ENCODE measurements at places on chromosomes 11 and 22.

DNA sequence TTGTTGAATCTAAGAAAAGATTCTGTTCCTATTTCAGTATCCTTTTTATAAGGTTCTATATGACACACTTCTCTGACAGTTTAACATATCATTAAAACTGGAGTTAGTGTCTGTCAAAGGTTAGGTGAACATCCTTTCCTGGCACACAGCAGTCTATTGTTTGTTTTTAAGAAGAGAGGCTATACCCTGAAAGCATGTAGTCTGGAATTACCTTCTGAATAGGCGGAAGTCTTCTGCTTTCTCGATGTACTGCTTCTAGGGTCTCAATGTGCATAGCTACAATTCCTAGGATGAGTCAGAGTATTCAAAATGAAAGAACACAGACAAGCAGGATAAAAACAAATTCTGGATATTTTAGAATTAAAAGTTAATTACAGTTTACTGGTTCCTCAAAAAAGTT, 188.6 kb downstream of the SWAP70 start:
- DNase-seq = no peak

- no peak for DNase-seq
Observed at GRCh38 chr11:82895437-82896091, 4.7 kb downstream of the PRCP start.

- no peak for DNase-seq
Observed at GRCh38 chr11:103808252-103808651, 228.2 kb upstream of the DDI1 start.

DNA sequence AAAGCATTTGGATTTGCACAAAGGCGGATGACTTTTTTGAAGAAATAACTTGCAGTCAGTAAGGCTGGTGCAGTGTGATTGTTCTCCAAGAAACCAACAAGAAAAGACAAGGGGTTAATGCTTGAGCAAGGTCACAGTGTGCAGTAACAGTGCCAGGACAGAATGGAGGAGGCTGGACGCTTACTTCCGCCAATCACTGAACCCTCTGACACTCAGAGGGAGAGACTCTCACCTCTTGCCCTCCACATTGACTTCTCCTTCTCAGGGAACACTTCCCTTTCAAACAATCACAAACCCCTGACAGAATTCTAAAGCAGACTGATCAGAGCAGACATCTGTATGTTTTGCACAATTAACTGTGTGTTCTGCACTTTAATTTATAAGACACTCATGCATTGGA, 228.4 kb downstream of the BLID start:
- no peak for DNase-seq

GRCh38 chr11:95502522-95502921, 271.5 kb upstream of the SESN3 start:
- DNase-seq = no peak

DNA sequence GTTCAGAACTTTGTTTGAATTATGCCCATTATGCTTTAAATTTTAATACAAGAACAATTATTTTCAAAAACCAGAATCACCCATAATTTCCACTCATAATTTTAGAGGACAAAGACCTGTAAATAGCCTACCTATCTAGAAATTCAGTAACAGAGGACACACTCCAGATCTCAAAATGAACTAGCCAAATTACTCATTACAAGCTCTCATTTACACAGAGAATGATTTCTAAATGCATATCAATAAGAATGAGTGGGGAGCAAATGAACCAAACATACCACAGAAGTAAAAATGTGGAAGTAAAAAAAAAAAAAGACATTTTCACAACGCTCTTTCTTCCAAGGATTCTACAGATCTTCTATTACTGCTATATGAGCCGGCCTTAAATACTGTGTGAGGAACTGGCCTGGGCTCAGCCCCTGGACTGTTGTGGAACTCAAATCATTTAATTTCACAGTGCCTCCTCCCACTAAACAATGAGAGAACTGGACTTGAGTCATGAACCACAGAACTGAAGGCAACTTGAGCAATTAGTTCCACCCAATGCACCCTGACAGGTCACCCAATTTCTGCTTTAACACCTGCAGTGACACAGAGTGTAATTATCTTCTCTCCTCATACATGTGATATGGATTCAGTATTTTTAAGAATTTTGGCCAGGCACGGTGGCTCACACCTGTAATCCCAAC, 8.0 kb downstream of the MRTFA start:
- DNase-seq = peak; percentile 37

DNA sequence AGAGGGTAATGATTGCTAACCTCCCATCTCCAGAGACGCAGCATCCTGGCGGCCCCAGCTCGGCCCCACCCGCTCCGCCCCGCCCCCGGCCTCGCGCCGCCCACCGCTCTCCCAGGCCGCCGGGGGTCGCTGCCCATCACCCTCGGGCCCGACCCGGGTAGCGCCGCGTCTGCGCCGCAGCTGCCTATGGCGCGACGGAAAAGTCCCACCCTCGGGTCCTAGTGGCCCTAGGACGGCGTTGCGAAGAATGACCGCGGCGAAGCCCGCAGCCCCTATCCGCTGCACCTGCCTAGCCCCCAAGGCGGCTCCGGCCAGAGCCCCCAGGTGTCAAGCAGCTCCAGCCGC, 457 bp downstream of the CPSF7 start:
- DNase-seq = peak; percentile 58

DNA sequence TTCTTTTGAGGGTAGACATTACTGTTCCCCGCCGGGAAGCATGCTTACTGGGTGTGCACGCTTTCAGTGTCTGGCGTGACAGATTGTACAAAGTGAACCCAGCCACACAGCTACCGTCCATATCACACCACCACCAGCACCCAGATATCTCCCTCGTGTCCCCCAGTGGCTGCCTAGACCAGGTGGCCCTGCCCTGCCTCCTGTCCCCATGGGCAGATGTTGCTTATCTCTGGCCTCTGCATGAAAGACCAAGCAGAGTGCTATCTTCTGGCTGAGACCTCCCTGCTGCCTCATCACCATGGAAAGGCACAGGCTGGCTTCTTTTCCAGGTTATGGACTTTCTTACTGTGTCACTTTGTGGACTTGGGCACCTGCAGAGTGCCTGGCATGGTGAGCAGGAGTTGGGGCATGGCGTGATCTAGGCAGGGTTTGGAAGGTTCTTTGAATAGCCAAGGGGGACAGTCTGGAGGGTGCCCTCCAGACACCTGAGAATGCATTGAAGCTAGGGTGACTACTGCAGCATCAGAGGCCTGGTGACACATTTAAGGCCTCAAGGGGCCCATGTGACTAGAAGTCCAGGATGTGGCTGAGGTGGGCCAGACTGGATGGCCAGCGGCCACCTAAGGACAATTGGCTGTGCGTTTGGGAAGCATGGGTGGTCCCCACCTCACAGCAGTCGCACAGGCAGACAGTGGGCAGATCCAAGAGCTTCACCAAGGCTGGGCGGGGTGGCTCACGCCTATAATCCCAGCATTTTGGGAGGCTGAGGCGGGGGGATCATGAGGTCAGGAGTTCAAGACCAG, 4.7 kb downstream of the TANGO2 start:
- DNase-seq = no peak

GRCh38 chr11:74023276-74023675, 14.4 kb upstream of the UCP3 start:
- DNase-seq = no peak

DNA sequence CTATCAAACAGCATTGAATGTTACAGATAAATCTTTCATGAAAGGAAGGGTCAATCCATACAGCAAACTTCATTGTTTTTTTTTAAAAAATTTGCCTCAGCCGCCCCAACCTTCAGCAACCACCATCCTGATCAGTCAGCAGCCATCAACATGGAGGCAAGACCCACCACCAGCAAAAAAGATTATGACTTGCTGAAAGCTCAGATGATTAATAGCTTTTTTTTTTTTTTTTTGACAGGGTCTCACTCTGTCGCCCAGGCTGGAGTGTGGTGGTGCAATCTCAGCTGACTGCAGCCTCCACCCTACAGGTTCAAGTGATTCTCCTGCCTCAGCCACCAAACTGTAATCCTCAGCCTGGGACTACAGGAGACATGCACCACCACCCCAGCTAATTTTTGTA, 18.0 kb upstream of the CD3E start:
- no peak for DNase-seq

GRCh38 chr11:113263458-113264259, 50.7 kb upstream of the TTC12 start:
- DNase-seq = no peak

GRCh38 chr22:44381761-44382115, 69.0 kb upstream of the SHISAL1 start:
- DNase-seq = no peak

GRCh38 chr11:11568651-11569229, 53.1 kb downstream of the GALNT18 start:
- no peak for DNase-seq

- DNase-seq = no peak
Observed at GRCh38 chr11:129691142-129691541, 124.5 kb upstream of the TMEM45B start.

GRCh38 chr22:20205464-20205963, 54.7 kb upstream of the CCDC188 start:
- DNase-seq = no peak

DNA sequence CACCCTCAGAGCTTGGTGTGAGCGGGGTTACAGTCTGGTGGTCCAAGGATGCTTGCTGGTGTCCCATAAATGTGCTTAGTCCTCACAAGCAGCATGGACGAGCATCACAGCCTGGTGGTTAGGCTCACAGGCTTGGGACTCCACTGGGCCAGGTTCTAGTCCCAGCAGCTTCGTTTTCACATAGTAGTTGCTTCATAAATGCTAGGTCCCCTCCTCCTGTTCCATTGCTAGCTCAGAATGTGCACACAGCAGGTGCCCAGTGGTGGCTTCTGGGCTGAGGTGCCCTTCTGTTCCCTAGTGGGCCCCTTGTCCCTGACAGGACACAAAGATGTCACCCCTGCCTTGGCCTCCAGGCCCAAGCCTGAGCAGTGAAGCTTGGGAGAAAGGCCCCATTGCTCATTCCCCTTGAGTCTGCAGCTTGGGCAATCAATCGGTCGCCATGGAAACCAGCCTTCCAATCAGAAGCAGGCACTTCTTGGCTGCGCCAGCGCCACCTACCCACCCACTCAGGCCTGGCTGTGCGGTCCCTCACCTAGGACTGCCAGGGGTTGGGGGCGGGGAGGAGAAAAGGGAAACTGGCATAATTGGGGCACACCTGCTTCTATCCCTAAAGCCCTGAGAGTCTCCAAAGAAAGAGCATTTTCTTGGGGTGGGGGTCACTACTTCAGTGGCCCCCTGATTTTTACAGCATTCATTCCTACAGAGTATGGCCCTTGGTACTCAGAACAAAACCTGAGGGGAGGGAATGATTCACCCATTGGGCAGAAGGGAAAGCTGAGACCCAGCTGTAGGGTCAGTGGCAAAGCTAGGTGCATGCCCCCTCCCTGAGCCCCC, 48.1 kb downstream of the CYTH4 start:
- DNase-seq = peak; percentile 73

DNA sequence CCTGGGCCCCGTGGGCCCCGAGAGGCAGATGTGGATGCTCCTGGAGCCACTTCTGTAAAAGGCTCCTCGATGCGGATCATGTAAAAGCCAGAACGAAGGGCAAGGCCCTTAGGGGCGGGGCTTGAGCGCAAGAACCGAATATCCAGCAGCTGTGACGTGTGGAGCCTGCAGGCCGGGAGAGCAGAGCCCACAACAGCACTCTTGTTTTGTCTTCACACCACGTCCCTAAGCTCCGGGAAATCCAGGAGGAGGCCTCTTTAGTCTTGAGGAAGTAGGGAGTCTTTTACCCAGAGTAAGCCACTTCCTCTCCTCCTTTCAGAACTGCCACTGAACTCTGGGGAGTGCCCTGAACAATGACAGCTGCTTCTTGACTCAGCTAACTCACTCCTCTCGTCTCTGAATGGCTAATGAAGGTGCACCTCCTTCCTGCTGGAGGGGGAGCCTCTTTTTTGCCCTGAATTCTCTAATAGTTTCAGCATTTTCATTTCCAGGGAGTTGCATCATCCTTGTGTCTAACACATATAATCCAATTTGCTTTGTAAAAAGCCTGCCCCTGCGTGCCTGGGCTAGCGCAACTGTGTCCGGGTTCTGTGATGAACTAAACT, 12.5 kb downstream of the L3MBTL2 start:
- DNase-seq = peak; percentile 49

GRCh38 chr11:28090052-28090749, 17.8 kb downstream of the KIF18A start:
- no peak for DNase-seq

DNA sequence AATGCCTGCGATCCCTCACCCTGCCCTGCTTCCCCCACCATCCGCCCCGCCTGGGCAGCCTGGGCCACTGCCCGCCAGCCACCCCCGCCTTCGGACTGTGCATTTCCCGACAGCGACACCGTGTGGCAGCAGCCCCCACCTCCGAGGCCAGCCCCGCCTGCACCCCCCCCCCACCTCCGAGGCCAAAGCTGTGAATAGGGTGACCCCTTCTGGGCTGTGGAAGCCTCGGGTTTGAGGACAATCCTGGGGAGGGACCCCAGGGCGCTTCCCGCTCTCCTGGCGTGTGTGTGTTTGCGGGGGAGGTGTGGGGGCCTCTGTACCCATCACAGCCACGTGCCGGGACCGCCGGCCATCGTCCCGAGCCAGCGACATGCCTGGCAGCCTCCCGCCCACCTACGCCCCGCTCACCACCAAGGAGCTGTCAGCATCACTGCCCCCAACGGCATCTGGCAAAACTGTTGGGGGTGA, 33.8 kb upstream of the PPARA start:
- peak; percentile 77 for DNase-seq

- peak; percentile 65 for DNase-seq
Observed at GRCh38 chr11:10443152-10443551, 11.9 kb upstream of the AMPD3 start.

DNA sequence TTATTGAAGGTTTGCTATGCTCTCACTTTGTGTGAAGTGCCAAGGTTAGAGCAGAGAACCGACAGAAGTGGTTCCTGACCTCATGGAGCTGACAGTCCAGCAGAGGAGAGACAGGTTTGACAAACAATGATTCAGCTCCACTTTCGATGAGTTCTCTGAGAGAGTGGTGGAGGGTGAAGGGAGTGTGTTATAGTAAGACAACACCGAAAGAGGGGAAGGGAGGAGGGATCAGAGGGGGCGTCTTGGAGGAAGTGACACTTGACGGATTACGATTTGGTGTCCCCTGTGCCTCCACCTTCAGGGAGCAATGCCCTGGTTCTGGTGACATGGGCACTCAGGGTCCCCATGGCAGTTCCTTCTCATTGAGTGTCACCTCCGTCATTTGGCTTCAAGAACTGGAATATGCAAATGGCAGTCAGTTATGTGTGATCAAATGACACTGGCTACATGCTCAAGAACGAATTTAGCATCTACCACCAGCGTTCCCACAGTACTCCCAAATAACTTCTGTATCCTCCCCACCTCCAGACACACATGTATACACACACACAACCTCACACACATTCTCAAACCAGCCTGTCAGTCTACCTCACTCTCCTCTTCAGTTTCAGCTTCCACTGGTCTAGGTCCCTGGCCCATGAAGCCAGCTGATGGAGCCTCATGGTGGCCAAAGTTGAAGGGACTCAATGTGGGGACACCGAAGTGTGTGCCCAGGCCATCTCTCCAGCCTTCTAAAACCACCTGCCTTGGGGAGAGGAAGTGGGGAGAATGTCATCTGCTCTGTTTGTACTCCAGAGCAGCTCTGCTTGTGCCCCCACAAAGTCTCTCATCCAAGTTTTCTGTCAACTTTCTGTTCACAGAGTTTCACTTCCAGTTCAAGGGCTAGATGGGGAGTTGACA, 31.4 kb upstream of the NUP160 start:
- no peak for DNase-seq

GRCh38 chr11:19018901-19019300, 41.6 kb downstream of the MRGPRX2 start:
- no peak for DNase-seq

- no peak for DNase-seq
Observed at GRCh38 chr11:116733043-116733755, 39.6 kb downstream of the BUD13 start.

- DNase-seq = no peak
Observed at GRCh38 chr11:131917634-131918384, 547.4 kb downstream of the NTM start.

- peak; percentile 44 for DNase-seq
Observed at GRCh38 chr11:118928870-118929500, 3.3 kb upstream of the BCL9L start.

Measured in stimulated activated CD4-positive, alpha-beta T cell treated with anti-CD3 and anti-CD28 coated beads, Interleukin-1b, Interleukin-23, amount 100 ng/mL, for 48 hours (primary cell).